Stimulated activated CD8-positive, alpha-beta memory T cell treated with anti-CD3 and anti-CD28 coated beads, Interleukin-7, amount 100 ng/mL, for 1 hour (primary cell): ENCODE measurements at places on chromosomes 11 and 22.

DNA sequence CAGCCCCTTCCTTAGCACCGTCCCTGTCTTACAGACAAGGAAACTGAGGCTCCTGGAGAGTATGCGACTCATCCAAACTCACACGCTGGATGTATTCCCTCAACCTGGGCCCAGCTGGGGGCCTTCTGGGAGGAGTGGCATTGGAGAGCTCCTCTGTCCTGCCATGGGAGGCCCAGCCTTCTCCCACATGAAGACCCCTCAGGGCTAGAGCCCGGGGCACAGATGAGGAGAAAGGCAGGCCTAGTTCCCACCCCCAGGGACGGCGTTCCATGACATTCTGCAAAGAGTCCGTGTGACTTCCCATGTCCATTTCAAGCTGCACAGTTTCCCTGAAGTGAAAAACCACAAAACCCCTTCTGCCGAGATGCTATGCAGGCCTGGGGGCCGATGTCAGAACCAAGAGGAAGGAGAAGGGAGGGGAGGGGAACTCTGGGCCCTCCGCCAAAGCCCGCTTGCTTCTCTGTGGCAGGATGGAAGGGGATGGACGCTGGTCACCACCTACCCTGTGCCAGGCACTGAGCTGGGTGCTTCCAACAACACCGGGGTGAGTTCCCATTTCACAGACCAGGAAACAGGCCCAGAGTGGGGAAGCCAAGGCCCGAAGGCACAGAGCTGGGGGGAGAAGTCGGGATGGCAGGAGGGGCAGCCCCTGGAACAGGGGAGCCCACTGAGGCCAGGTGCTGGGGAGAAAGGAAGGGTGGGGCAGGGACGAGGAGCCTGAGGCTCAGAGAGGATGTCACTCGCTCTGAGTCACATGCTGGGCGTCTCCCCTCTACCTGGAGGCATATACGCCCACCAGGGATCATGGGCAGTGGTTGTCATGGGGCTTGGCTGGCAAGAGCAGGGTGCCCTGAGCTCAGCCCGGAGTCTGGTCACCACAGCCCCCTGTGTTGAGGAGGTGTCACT lies 15.7 kb downstream of the RAC2 start:
- DNase-seq: no peak

- DNase-seq: no peak
Measured at GRCh38 chr11:96960926-96961325, 571.1 kb downstream of the JRKL start.

- DNase-seq: no peak
Measured at GRCh38 chr11:41431784-41432183, 27.7 kb downstream of the LRRC4C start.

DNA sequence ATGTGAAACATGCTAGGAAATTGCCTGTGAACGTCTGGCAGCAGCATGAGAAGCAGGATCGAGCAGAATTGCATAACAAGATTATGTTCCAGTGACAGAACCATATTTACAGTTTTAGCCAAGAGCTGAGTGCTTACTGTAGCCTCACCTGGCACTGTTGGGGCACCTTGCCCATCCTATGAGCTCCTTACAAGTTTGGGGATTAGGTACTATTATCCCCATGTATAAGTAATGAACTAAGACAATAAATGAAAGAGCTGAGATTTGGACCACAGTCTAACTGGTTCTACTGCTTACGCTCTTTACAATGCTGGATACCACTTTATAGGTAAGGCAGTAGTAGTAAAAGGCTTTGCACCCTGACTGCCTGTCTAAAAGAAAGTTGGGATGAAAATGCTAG lies 17.1 kb upstream of the PATE1 start:
- DNase-seq: no peak

DNA sequence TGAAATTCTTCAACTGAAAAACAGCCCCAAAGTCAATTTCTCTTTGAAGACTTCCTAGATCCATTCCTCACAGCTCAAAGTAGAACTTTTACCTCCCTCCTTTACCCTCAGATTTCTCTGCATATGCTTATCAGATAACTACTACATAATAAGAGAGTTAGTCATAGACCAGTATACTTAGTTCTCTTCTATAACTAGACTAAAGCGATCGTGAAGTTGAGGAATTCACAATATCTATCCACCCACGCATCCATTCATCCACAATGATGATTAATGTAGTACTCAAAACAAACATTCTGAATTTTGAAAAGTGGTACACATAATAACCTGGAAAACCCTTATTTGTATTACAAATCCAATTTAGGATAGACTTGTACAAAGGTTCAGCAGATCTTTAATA lies 800.9 kb upstream of the TENM4 start:
- no peak for DNase-seq

GRCh38 chr11:65611028-65611757 lies 2.8 kb downstream of the MAP3K11 start:
- DNase-seq: no peak

GRCh38 chr11:65663639-65664200 lies 1.0 kb upstream of the RELA start:
- no peak for DNase-seq

DNA sequence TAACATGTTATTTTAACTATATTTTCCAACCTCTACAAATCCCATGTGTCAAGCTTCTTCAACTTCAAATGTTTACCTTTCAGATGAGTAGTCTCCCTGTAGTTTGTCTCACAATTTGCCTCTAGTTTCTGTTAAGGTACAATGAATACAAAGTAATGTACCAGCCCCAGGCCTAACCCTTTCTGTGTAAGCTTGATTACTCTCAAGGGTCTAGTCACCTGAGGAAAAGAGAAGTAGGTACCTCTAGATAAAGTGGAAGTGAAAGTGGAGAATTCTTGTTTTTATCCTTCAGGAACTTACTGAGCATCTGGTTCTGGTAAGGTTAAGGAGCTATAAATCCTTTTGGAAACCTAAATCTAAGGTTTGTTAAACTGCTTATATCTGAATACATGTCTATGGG lies at the start of gene OR51A7:
TSS of gene OR51A7 (plus strand) at position 300 of the 400 bp plus-strand sequence. CDS start 3,587 bp downstream, outside the sequence.
- no peak for DNase-seq

DNA sequence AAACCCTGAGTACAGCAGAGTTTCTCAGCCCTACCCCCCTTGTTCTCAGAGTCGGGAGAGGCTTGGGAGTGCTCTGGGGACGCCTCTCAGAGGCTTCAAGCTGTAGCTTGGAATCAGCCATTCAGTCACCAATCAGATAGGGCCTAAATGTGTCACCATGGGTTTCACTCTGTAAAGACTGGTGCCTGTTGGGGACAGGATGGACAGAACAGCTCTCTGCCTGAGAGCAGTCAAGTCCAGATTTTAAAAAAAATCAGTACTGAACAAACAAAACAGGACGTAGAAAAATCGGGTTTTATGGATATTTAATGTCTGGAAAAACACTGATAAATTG lies 1.3 kb downstream of the FADD start:
- DNase-seq: no peak

- no peak for DNase-seq
Measured at GRCh38 chr11:64842366-64842759, 2.1 kb downstream of the CDC42BPG start.

- no peak for DNase-seq
Measured at GRCh38 chr11:13384908-13385640, 77.9 kb downstream of the BTBD10 start.

- no peak for DNase-seq
Measured at GRCh38 chr22:42695294-42695693, 25.4 kb downstream of the A4GALT start.

DNA sequence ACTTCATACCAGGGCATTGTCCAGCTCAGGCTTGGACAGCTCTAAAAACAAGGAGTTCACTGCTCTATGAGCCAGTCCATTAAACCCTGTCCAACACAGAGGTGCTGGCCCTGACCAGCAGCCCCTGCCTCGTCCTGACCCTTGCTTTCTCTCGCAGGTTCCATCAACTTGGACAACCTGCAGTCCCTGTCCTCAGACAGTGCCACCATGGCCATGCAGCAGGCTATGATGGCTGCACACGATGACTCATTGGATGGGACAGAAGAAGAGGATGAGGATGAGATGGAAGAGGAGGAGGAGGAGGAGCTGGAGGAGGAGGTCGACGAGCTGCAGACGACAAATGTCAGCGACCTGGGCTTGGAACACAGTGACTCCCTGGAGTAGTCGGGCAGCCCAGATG lies 65.1 kb downstream of the FEZ1 start:
- DNase-seq: no peak

GRCh38 chr22:45670981-45671782 lies 452 bp upstream of the ATXN10 start:
- DNase-seq: no peak

DNA sequence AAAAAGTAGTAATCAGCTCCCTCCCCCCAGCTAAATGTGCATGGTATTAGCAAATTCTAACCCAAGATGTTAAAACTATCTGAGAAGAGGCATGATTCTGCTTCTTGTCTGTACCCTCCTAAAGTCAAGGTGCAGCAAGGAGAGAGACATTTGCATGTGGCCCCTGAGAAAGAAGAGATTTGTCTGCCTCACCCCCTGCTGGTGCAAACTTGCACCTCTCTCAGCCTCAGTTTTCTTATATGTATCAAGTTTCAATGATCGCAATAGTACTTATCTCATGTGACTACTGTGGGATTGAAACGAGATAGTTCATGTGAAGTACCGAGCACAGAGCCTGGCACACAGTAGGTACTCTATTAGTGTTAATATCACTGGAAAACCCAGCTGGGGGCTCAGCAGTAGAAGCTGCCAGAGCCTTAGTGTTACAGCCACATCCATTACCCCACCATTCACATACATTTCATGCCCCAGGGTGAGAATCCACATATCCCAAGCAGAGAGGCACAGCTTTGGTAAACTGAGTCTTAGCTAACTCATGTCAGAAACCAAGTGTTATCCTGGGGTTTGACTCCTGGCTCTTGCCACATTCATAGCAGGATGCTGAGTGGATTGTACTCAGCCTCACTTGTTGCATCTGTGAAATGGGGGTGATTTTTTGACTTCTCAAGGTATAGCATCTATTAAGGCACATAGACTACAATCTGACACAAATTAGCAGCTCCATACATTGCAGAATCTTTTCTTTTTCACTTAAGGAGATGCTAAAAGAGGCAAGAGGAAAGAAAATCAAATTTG lies 24.9 kb downstream of the CD44 start:
- no peak for DNase-seq

DNA sequence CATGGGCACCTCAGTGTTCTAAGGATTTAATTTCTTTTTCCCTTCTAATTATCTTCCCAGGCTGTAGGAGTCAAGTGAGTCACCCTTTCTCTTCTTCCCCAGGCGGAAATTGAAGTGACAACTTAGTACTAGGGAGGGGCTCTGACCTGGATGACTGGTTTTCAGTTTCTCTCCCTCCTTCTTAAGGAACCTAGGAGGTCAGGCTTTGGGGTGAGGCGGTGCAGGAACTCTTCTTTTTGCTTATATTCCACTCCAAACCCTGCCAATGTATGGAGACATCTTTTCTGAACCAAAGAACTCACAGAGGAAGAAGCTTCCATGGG lies 12.6 kb downstream of the ZDHHC5 start:
- no peak for DNase-seq

DNA sequence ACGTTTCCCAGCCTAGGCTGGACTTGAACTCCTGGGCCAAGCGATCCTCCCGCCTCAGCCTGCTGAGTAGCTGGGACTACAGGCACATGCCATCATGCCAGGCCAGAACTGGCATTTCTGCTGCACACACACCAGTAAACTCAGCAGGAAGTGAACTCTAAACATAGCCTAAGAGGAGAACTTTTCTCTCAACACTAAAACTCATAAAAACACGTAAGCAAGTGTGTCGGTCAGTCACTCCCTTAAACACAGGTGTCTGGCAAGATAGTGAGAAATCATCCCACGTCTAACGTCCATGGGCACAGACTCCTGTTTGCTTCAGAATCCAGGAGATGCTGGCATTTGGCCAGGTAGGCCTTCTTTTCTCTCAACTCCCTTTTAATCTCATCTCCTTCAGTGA lies 104.8 kb downstream of the RPL27A start:
- no peak for DNase-seq

DNA sequence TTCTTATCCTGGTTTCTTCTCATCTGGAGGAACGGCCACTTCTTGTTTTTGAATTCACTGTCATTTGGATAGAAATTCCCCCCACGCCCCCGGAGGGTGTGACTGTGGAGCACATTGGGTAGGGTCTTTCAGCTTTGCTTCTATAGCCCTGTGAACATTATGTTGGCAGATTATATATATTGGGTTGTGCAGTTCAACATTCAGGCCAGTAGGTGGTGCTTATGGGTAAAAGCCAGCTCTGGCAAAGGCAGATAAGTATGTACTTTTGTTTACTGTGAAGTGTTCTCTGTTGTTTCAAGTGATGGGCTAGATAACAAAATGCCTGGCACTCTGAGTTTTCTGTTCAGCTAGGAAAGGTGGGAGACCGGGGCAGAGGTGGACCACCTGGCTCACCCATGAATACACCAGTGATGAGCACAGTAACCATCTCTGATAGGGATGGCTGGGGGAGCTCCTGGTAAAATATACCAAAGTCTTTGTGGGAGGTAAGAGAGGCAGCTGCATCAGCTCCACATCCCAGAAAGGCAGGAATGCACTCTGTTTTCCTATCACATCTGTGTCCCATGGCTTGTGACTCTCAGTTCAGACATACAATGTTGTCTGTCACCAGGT lies 1348.2 kb upstream of the RAG2 start:
- no peak for DNase-seq

DNA sequence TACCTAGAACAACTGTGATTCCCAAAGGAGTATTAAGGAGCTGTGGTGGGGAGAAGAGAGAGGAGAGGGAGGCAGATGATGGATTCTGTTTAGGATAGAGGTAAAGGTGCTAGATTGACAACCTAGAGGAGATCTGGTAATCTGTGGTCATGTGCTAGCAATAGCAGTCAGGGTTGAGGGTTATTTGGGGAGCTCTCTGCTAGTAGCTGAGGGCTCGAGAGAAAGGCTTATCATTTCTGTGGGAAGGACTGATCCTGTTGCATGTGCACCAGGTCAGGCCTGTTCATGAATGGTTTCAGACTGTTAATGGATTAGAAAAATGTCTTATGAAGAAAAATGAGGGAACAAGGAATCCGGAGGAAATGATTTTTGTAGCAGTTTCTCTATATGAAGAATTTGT lies 63.2 kb downstream of the MTMR3 start:
- no peak for DNase-seq

- DNase-seq: no peak
Measured at GRCh38 chr22:32515084-32515483, 40.5 kb downstream of the FBXO7 start.

- peak; percentile 58 for DNase-seq
Measured at GRCh38 chr22:30390974-30391691, 3.9 kb upstream of the RNF215 start.

GRCh38 chr11:60953781-60954180 lies 1.8 kb upstream of the SLC15A3 start:
- DNase-seq: no peak

DNA sequence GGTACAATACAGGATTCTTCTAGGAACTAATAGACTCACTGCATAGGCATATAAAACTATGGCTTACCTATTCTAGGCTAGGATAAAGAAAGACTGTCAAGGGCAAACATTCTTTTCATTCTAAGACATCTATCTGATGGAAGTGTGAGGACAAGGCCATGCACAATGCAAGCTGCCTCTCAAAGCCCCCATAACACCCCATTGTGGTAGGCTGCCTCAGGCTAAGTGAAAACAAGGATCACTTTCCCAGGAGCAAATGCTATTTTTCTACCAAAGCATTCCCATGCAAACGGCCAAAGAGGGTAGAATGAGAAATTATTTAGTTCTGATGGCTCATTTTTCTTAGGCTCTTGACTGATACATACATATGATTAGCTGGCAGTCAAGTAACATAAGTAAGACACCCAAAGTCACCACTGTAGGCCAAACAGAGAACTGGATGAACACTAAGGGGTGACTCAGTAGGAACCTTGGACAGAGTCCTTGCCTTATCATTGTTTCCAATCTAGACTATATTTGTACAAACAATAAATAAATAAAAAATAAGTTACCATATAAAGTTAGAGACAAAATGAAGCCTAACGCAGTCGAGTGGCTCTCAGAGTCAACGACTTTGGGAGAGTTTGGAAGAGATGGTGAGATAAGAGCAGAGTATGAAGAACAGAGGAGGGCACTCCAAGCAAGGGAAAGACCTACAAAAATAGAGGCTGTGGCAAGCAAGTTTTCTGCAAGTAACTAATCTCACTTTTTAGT lies 303.6 kb downstream of the SBF2 start:
- DNase-seq: no peak
